Esophagus mucosa (tissue), 1 donor: ENCODE measurements at places on chromosomes 16 and 17.

DNA sequence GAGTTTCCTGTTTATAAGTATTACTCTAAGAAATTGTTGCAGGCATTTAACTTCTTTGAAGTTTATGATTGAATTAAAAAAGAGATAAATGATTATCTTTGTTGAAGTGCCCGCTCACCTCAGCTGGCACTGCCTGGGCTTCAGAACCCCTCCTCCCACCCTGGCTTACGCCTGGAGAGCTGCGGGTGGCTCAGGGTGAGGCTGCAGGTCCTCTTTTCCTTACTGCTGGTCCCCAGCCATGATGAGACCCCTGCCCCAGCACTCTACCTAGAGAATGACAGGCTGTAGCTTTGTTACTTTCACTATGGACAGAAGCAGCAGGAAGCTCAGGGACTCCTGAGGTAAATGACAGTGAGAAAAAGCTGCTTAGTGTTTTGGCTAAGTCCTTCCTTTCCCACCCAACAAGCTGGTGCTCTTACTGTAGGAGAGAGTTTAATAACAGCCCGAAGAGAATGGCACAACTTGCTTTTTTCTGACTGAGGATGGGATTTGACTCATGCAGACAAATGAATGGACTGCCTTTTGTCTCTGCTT, 62.1 kb downstream of the EPN2 start:
- ATAC-seq: no peak

- ATAC-seq: peak; percentile 52
Observed at GRCh38 chr17:72702136-72702735, 390.3 kb downstream of the SLC39A11 start.

DNA sequence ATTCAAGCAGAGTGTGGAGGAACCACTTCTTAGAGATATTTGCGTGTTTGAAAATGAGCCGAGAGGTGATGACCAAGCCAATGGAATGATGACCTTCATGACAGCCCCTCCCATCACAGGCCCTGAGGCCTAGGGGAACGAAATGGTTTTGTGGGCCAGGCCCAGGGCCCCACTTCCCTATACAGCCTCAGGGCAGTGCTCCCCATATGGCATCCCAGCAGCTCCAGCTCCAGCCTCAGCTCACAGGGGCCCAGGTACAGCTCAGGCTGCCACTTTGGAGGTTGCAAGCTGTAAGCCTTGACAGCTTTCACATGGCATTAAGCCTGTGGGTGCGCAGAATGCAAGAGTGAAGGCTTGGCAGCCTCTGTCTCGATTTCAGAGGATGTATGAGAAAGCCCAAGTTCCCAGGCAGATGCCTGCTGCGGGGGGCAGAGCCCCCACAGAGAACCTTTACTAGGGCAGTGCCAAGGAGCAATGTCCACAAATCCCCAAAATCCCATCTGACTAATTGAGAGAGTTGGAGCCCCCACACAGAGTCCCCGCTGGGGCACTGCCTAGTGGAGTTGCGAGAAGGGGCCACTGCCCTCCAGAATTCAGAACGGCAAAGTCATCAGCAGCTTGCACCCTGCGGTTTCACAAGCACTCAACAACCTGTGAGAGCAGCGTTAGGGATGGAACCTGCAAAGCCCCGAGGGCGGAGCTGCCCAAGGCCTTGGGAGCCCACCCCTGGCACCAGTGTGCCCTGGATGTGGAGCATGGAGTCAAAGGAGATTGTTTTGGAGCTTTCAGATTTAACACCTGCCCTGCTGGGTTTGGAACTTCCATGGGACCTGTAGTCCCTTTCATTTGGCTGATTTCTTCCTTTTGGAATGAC, 21.2 kb downstream of the CHMP6 start:
- ATAC-seq: no peak

DNA sequence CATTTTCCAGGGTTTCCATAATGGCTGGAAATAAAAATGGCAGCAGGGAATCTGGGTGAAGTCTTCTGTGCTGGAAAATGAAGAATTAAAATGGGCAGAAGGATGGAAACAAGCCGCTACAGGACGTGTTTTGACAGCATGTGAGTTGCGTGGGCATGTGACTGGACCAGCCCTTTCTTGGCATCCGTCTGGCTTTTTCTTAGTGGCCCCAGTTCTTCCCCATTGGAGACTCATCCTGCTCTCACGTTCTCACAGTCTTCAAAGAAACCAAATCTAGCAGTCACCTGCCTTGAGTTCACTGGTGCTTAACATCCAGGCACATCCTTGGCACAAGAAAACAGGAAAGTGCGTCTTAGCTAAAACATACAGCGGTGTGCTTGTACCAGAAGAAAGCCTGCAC, 180.2 kb upstream of the CACNG5 start:
- peak; percentile 60 for ATAC-seq

DNA sequence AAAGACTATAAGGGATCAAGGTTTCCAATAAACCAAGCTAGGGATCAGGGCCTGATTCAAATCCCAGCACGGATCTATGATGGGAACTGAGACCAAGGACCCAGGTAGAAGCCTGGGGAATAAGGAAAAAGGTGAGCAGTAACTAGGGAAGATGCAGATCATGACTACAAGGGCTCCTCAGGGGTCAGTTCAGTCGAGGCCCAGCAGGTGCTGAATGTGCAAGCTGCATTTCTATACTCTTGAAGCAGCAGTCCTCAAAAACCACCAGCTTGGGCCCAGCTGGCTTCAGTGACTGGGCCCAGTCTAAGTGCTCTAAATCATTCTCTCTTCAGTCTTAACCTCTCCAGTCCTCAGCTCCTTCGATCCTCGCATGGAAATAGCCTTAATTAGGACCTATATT, 228.8 kb upstream of the AXIN2 start:
- ATAC-seq: no peak

- no peak for ATAC-seq
Observed at GRCh38 chr17:72191921-72192799, 71.3 kb downstream of the SOX9 start.
